IgD-negative memory B cell (primary cell): ENCODE measurements at places on chromosomes 2 and 18. TPM values are rescaled to one million over a fixed set of nuclear protein-coding genes. Genes with fewer than 3 reads are reported as not detected.

Gene BZW1
- polyA plus RNA-seq = 140 TPM

Gene ALPP
- polyA plus RNA-seq = not detected

Gene ENOSF1
- 5.3 TPM for polyA plus RNA-seq

Gene RUFY4
- polyA plus RNA-seq = 0.25 TPM

Gene TMEM18
- 27.2 TPM for polyA plus RNA-seq

Gene B3GNT2
- polyA plus RNA-seq = 25.1 TPM

Gene MAL
- polyA plus RNA-seq = 10.2 TPM

Gene TUBA4B
- polyA plus RNA-seq = not detected

Gene CD302
- polyA plus RNA-seq = 0.11 TPM

Gene FIGN
- polyA plus RNA-seq = not detected

Gene CHN1
- polyA plus RNA-seq = not detected

Gene DCC
- polyA plus RNA-seq = not detected
